Astrocyte of the hippocampus (primary cell): ENCODE measurements at places on chromosomes 3 and 15.
A peak's percentile ranks its signal among the peaks of the same experiment; 100 is the strongest.

GRCh38 chr3:178500631-178501030 is 35.6 kb upstream of the KCNMB2 start:
- DNase-seq: peak; percentile 12

- peak; percentile 90 for DNase-seq
Observed at GRCh38 chr15:100338971-100339444, 2.8 kb downstream of the ADAMTS17 start.

GRCh38 chr3:28345690-28346089 is 2.8 kb upstream of the ZCWPW2 start:
- DNase-seq: no peak

GRCh38 chr3:130480736-130481135 is 36.2 kb upstream of the COL6A6 start:
- peak; percentile 37 for DNase-seq

GRCh38 chr3:123343296-123344174 is 105.4 kb downstream of the ADCY5 start:
- DNase-seq: no peak

GRCh38 chr3:156151824-156152428 is 31.5 kb downstream of the KCNAB1 start:
- DNase-seq: peak; percentile 86

GRCh38 chr15:48440084-48440483 is 108.9 kb downstream of the DUT start:
- DNase-seq: peak; percentile 57

DNA sequence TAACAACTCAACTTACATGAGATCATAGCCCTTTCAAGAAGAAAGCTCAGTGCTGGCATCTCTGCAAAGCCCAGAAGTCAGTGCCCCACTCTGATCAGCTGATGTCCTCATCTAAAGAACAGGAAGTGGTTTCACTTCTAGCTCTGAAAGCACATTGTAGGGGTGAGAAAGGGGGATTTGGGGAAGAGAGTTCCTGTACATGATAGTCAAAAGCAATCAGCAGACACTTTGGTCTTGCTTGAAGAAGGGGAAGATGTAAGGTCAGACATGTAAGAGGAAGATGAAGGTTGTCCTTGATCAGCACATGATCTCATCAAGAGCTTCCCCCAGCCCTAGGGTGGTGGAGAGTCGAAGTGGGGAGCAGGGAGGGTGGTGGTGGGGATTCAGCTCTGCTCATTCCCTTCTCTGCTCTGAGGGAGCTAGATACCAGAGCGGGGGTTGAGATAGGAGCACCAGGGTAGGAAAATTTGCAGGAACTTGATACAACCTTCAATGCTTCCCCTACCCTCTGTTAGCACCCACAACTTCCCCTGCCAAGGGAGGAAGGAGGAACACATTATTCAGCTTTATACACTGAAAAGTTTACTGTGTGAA is 76.4 kb upstream of the ETV5 start:
- no peak for DNase-seq

DNA sequence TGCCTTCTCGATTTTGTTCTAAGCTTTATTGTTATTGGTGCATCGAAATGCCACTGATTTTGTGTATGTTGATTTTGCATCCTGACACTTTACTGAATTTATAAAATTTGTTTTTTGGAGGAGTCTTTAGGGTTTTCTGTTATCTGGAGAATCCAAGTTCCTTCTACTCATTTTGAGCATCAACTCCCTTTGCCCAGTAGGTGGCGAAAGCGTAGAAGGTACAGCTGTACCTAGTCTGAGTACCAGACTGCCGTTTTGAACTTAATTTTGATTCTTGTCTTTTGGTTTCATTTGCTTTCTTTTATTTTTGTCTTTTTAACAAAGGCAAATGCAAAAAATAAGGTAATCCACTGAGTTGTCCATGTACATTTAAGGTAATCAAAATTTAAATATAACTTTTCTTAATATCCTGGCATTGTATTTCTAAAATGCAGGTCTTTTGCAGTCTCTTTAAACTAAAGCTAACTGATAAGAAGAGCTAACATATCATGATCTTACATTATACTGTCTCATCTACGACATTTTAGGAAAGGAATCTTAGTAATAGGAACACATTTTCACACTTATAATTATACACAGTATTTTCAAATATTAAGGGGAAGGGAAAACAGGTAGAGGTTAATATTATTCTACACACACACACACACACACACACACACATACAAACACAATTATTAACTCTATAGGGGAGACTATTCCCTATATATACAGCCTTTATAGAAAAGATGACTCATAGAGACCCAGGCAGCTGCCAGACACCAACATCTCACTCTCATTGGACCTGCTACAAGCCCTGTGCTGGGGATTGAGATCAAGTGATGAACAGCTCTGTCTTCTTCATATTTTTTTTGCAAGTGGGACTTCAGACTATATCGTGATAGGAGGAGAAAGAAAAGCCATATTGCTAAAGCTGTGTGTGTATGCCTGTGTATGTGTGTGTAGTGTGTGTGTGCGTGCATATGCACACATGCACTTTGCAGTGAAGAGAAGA is 71.8 kb downstream of the SYNPR start:
- peak; percentile 82 for DNase-seq

- no peak for DNase-seq
Observed at GRCh38 chr15:90801803-90802202, 66.6 kb upstream of the FURIN start.

- no peak for DNase-seq
Observed at GRCh38 chr15:84690342-84690741, 25.6 kb downstream of the SEC11A start.

DNA sequence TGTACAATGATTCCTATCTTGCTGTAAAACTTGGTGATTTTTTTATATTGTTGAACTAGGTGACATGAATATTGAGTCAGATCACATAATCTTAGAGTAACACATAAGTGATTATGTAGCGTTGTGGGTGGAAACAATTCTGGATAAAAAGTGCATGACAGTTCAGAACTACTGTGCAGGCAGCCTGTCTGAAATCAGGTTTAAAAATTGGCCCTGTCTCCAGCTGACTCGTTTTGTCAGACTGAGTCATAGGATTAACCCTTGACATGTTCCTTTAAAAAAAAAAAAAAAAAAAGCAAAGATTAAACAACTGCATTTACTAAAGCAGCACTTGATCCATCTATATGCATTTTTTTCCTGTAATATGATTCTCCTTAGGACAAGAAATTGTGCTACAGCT is 160.0 kb upstream of the CGNL1 start:
- DNase-seq: peak; percentile 79

DNA sequence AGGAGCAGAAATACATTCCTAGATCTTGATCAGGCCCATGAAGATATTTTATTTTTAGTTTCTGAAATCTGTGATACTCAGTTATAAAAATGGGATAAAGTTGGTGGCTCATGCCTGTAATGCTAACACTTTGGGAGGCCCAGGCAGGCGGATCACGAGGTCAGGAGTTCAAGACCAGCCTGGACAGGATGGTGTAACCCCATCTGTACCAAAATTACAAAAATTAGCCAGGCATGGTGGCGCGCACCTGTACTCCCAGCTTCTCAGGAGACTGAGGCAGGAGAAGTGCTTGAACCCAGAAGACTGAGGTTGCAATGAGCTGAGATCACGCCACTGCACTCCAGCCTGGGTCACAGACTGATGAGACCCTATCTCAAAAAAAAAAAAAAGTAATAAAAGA is 105.5 kb downstream of the IL1RAP start:
- DNase-seq: no peak
